ENCODE measurements at places on chromosomes 2 and 18.

DNA sequence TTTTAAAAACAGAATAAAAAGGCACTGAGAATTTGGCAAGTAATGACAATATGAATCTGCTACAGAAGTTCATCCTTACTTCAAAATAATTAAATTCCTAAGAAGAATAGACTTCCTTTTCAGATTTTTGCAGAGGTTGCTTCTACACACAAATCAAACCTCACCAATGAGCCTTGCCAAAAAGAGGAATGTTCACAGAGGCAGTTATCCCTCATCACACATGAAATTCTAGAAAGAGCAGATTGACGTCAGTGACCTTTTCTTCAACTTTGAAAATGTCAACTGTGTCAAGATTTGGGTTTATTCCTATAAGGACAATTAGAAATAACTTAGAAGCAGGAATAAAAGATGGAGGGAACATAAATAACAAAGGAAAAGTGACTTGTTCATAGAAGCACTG is 64.6 kb downstream of the MBD2 start:
- no peak for DNase-seq

DNA sequence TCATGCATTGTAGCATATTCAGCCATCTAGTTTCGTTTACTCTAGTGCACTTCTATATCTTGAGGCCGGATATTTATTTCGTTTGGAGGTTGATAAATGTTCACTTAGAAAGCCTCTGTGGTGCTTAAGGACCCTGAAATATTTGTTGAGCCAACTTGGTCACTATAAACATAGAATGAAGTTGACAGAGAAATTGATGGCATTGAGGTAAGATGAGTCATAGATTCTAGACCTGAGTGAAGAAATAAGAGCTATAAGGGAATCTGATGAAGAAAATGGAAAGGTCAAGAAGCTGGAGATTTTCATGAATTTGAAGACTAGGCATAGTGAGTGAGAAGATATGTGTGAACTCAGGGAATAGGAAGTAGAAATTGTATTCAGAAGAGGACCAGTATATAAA is 35.9 kb downstream of the EPC2 start:
- DNase-seq = no peak

DNA sequence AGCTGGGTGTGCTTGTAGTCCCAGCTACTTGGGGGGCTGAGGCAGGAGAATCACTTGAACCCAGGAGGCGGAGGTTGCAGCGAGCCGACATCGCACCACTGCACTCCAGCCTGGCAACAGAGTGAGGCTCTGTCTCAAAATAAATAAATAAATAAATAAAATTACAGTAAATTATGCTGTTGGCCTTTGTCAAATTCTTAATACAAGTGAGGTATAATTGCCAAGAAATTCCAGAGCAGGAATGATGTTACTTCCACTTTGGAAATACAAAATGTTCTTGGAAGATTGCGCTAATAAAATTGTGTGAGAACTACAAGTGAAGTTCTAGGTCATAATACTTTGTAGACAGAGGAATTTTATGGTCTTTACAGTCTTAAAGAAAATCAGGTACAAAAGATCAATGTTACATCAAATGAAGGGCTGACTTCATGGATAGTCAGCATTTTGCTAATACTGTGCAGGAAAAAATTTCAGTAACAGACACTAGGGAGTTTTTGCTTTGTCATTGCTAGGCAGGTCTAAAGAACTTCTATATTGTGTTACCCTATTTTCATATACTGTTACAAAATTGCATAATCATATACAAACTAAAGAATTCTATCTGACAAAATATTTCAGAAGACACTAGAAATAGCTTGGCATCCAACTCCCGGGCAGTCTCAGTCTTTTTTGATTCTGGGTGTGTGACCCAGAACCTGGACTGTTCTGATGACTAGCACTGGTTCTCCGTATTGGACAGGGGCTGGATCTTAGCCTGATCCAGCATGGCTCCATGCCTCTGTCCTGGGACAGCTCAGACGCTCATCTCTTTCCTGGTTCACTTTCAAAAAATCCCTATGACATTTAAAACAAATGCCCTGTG is 76.0 kb upstream of the STK17B start:
- no peak for DNase-seq

GRCh38 chr2:239167766-239168444 is 232.9 kb downstream of the HDAC4 start:
- DNase-seq = no peak

DNA sequence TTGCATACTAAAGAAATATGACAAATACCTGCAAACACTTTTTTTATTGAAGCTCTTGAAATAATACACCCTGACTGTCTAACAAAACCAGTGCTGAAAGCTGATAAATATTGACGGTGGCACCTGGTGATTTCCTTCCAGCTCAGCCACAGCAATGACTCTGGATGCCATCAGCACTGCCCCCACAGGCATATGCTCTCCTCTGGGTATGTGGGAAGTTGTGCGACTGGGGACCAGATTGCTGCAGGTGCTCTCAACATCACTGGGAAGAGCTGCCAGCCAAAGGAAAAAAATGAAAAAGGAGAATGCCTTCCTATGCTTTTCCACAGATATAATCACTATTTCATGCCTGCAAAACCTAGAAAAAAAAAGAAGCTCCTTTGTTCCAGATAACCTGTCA is 141.5 kb downstream of the PIGN start:
- no peak for DNase-seq

DNA sequence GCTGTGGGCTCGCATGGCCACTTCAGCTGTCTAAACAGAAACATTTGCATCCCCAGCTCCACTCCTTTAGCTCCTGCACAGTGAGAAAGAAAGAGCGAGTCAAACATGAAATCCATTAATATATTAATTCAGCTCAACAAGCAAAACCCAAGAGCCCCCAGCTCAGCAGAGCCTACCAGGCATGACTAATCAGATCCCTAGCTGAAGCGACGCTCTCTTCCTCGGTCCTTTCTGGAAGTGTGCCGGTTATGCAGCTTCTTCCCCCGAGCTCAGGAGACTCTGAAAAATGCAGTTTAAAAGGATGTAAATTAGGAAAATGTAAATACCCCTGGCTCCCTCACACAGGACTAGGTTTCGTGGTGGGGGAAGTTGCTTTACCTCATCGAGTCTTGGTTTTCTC is 221.5 kb downstream of the ANKRD30B start:
- DNase-seq = no peak

DNA sequence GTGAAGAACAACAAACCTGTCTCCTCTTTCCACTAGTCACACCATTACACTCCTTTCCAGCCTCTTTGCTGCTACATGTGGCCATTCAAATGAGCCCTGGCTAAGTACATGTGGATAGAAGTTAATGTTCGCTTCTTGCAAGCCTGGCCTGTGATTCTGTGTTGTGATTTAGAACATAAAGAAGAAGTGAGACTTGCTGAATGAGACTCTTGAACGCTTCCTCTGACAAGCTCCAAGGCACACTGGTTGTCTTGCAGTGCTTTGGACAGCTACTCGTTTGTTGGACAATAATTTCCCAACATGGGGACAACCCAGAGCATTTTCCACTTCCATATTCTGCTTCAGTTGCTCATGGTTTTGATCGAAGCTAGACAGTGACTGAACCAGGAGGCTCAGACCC is 57.3 kb downstream of the CCDC74A start:
- no peak for DNase-seq

GRCh38 chr18:59865241-59865986 is 34.4 kb upstream of the PMAIP1 start:
- DNase-seq = no peak

GRCh38 chr2:178905261-178905660 is 98.0 kb upstream of the TTN start:
- DNase-seq = no peak

GRCh38 chr2:10283106-10284062 is 19.3 kb upstream of the HPCAL1 start:
- peak; percentile 21 for DNase-seq

DNA sequence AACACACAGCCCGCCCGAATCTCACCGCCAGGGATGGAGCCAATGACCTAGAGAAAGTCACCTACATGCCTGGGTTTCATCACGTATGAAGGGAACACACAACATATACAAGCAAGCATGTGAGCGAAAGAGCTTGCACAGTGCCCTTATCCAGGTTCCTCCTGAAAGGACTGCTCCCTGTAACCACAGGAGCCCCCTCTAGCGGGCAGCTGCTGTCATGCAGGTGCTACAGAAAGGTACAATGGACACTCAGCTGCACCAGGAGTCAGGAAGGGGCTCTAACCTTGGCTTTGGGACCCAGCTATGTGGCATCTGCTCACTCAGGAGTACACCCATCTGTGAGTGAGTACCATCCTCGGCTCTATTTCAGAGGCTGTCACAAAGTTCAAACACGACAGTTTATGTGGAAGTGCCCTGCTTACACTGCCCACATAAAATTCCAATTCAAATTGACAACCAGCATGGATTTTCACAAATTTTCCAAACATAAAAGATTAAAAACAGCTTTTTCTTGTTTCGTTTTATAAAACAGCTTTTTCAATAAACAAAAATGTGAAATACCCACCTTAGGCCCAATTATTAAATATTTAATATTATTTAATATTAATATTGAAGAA is 3.5 kb downstream of the NDUFA10 start:
- DNase-seq = no peak

- DNase-seq = no peak
Measured at GRCh38 chr18:3110034-3110752, 97.2 kb upstream of the LPIN2 start.

- DNase-seq = no peak
Measured at GRCh38 chr2:191968120-191968519, 121.2 kb upstream of the CAVIN2 start.

DNA sequence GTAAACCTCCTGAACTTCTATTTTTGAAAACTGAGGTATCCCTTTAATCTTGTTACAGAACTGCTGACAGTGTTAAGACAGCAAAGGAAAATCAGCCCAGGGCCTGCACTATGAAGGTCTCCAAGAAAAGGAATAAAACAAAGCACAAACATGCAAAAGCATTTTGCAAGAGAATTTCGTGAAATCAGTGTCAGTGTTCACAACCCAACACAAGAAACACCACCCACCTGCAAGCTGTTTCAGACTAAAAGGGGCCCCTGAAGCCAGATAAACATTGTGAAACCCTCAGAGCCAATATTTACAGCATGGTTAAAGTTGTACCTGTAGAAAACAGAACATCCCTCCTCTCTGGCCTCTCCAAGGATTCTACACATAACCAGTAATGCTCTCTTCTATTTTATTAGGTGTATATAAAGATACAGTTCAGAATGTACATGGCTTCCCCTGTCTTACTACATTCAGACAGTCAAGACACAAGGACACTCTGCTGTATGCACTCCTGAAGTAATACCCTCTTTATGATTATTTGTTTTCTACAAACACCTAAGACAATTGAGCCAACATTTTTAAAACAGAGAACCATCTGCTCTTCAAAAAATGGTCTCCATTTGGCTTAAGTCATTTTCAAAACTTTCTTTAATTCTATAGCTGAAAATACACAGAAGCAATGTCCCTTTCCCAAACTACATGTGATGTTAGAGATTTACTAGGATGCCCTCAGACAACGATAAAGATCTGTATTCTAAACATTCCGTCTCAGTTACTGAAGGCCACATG is 149.5 kb upstream of the ZFP36L2 start:
- no peak for DNase-seq

DNA sequence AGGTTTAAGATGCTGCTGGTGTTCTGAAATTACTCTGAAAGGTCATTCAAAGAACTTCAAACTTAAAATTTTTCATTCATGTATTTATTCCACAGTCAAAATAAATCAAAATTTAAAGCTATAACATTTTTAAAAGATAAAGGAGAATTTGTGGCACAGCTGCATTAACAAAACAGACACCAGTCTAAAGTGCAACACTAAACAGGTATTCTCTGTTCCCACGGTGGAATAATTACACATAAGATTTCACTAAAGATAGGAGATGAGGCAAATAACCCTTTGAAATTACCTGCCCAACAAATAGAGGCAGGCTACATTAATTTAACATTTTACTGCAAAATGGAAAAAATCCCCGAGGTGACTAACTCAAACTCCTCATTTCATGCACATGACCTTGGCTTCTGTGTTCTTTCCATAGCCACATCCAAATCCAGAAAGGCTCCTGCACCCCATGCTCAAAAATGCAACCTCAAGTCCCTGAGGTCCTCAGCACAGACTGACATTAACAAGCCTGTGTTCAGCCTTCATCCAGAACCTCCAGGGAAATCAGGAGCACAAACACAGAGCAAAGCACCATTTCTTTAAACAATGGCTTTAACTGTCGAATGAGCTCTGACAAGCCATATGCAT is 10.5 kb downstream of the COX7A2L start:
- DNase-seq = no peak

DNA sequence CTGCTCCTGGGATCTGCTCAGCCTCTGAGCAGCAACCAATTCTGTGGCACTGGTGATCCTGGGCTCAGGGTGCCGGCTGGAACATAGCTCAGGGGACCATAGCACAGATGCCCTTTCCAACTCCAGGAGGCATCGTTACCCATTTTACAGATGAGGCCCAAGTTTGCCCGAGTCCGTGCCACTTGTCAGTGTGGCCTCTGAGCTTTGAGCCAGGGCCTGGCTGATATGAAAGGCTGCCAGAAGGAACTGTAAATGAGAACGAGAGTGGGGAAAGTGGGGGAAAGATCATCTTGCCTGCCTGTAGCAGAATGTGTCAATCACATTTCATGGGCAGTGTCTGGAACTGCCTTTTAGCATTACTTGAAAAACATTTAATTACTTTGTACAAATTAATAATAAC is 23.3 kb upstream of the FOSL2 start:
- no peak for DNase-seq

DNA sequence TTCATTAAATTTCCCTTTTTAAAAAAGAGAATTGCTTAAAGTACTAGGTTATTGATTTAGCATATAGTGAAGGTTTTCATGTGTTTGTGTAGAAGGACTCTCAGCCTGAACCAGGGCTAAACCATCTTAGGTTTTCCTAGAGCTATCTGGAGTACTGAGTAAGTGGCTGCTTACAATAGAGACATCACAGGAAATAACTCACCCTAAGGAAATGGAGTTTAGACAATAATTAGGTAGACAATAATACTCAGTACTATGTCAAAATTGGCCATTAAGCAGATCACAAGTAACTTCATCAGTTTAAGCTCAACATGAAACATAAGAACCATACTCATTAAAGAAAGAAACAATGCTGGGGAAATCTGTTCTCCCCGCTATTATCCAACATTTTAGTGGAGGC is 240.0 kb downstream of the RND3 start:
- DNase-seq = no peak

- DNase-seq = no peak
Measured at GRCh38 chr2:15819562-15820256, 120.6 kb upstream of the MYCN start.

DNA sequence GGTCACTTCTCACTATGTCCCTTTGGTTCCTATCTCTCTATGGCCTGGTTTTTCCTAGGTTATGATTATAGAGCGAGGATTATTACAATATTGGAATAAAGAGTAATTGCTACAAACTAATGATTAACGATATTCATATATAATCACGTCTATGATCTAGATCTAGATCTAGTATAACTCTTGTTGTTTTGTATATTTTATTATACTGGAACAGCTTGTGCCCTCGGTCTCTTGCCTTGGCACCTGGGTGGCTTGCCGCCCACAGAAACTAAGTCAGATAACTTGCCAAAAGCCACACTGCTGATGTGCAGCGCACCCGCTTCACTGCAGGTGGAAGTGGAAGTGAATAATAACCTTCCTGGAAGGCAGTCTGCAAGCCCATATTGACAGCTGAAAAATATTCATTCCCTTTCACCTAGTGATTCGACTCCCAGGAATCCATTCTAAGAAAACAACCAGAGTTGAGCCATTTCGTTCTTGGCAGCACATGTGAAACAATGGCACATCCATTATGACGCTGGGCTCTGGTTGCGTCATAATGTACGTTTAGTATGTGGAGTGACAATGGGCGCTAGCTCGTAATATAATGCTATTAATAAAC is 725 bp upstream of the ANKRD53 start:
- DNase-seq = no peak

- no peak for DNase-seq
Measured at GRCh38 chr2:29016504-29016903, 35.4 kb downstream of the TOGARAM2 start.
